ENCODE measurements at places on chromosomes 1 and 21.

DNA sequence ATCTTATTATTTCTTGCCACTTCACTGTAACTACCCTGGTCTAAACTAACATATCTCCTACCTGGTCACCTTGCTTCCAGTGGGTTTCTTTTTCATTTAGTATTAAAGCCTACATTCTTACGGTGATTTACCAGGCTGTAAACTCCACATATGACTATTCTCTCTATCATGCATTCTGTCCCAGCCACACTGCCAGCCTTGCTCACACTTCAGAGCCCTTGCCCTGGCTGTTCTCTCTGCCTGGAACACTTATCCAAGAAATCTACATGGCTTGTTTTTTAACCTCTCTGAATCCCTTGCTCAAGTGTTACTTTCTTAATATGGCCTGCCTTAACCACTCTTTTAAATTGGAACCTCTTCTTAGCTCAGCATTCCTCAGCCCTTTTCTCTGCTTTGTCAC is 212.7 kb downstream of the GPR52 start:
- no peak for DNase-seq

GRCh38 chr1:109637446-109637845 is 17.8 kb downstream of the AMPD2 start:
- no peak for DNase-seq

DNA sequence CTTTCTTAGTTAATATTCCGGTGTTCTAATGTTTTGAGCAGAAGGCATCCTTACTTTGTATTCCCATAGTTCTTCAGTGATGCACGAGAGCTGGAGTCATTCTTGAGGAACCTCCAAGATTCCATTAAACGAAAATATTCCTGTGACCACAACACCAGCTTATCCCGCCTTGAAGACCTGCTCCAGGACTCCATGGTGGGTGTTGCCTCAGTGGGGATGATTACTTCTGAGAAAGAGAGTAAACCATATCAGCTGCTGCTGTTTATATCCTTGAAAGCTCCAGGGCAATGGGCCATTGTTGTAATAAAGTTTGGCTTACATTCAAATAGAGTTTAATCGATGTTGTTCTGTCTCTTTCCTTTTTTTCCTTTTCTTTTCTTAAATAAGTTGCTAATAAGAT is 93.1 kb downstream of the MACF1 start:
- DNase-seq: no peak

- DNase-seq: no peak
Measured at GRCh38 chr1:55064861-55065263, 25.5 kb downstream of the PCSK9 start.

DNA sequence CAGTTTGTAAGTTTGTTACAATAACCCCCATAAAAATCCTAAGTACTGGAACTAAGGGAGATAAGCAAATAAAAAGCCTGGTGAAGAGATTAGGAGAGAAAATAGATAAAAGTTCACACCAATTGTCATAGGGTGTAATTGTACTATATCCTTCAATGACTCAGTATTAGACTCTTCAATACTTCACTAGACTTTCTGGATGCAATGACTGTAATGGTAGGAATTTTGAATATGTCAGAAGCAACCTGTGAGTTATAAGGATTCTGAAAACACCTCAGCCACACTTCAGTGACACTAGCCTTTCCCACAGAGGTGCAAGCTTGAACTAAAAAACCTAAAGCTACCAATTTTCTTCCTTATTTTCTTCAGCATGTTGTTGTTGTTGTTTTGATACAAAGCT is 147.9 kb downstream of the PTGER3 start:
- DNase-seq: no peak

DNA sequence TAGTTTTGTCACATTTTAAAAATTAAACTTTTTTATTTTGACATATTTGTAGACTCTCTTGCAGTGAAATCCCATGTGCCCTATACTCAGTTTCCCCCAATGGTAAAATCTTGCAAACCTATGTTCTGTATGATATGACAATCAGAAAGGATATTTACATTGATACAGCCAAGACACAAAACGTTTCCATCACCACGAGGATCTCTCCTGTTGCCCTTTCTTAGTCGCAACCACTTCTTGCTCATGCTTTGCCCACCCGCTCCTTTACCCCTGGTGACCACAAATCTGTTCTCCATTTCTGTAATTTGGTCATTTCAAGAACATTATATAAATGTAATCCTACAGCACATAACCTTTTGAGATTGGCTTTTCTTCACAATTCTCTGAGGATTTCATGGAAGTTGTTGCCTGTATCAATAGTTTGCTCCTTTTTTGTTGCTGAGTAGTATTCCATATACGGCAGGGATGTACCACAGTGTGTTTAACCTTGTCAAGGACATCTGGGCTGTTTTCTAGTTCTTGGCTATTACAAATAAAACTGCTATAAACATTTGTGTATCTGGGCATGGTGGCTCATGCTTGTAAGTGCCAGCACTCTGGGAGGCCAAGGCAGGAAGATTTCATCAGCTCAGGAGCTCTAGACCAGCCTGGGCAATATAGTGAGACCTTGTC is 14.0 kb upstream of the BATF3 start:
- DNase-seq: no peak

DNA sequence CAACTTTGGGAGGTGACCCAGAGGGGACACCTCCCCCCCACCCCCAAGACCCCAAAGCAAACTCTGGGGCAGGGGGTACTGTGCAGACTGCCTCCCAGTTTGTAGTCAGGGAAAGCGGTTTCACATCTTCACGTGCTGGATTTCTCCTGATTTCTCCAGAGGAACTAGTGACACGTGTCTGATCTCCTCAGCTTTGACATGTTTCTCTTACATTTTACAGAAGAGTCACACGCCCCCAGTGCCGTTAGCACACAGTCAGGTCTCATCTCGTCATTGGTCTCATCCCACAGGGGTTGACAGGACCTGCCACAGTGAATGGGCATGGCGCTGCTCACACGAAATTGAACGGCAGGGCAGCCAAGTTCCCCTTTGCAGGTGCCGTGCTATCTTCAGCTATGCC is 11.8 kb downstream of the PDPN start:
- no peak for DNase-seq

DNA sequence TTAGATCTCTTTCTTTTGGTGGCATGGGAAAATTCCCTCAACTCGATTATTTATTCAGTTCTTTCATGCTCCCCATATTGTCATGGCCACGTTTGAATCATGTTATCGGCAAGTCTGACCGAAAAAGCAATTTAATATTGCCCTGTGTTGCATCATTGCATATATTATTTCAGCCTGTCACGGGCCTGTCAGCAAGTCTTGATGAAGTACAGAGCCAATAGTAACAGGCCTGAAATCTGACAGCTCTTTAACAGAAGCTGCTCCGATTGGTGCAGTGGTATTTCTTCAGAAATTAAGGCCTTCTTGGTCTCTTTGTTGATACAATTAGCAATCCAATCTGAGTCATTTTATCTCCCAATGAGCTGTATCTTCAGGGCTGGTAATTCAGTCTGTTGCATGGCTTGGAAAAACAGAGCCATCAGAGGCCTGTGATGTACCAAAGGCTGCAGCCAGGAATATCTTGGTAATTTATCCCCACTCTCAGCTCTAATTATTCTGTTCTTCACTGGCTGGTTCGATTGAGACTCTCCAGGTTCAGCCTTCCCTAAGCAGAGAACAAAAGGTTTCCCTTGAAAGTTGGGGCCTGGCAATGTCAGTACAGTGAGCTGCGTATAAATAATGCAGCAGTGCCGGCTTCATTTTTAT is 149.5 kb downstream of the FGGY start:
- DNase-seq: no peak

DNA sequence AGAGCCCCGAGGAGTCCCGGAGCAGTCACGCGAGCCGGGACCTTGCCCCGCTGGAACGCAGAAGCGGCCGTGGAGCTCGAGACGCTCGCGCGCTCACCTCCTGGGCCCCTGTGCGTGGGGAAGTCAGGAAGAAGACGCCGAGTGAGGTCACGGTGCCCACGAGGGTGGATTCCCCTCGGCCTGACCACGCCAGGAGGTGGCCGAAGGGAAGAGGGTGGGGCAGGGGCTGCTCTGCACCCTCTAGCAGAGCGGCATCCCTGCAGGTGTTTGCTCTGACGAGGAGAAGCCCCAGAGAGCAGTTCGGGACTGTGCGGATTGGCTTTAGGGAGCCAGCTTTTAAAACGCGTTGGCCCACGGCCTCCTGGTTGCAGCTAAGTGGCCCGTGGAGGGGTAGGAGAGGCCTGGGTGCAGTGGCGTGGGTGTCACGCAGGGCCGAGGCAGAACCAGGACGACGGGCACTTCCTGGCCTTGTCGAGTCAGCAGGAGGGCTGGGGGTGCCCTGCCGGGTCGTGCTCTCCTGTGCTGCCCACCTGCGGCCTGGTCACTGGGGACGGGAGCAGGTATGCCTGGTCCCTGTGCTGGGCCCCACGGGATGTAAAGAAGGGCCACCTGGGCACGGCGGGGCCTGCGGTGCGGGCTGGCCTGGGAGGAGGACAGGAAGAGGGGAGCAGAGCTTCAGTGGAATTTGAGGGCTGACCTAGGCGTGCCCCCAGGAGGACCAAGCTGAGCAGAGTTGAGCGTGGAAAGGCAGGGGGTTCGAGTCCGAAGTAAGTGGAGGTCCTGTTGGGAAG is 1.0 kb downstream of the PDXK start:
- DNase-seq: no peak

DNA sequence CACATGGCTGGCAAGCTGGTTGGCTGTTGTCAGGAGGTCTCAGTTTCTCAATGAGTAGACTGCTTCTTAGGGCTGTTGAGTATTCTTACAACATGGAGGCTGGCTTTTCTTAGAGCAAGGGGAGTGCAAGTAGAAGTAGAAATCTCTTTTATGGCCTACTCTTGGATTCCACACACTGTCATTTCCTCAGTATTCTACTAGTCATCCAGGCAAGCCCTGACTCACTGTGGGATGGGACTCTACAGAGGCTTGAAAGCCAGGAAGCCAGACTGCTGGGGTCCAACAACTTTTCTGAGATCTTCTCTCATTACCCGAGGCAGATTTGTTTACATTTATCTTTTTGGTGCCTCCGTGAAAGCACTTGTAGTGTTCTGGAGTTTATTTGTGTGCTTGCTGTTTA is 196.2 kb upstream of the APP start:
- no peak for DNase-seq

DNA sequence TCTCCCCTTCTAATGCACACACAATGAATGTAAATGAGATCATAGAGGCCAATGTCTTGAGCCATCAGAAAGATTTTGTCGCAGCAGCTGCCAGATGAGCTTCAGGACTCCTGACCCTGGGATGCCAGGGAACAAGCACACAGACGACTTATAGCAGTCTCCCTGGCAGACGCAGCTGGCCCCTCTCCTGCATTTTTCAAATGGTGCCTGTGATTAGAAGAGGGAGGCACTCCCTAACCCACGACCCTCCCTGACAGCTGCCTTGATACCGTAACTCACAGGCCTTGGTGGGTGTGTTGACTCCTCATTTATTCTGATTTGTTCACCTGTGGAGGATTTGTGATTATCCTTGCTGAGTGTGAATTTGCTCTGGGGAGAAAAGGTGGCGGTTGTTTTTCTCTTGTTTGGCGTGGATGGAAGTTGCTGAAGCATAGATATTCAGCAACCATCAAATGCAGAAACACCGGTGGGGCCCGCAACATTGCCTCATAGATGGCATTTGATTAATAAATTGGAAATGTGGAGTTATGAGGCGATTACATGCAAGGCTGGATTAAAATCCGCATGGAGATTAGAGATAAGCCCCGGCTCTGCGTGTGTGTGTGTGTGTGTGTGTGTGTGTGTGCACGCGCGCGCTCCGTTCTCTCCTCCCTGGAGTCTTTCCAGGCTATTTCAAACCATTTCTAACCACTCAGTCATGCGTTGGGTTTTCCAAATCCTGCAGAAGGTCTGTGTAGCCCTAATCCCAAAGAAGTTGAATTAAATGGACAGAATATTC is 2.1 kb upstream of the RD3 start:
- DNase-seq: no peak

GRCh38 chr1:162939035-162939434 is 78.1 kb upstream of the CCDC190 start:
- no peak for DNase-seq

GRCh38 chr1:230103306-230104173 is 36.5 kb downstream of the GALNT2 start:
- DNase-seq: no peak

- no peak for DNase-seq
Measured at GRCh38 chr21:46222436-46223116, 6.0 kb downstream of the LSS start.

DNA sequence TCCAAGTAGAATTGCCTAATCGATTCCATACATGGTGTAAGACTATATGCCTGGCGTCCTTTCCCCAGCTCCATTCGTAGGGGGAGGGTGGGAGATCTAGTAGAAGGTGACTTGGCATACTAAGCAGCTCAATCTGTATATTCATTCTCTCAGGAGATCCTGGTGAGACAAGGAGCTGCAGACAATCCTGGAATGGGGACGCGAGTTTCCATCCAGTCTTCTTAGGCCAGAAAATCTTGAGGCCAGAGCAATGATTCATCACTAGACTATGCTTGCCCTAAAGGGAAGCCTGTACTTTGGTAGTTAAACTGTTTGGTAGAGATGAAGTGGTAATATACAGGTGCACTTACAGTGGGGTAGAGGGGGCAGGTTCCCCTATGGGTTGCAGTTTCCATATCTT is 468.7 kb downstream of the ADGRL2 start:
- no peak for DNase-seq

All from stimulated activated CD8-positive, alpha-beta memory T cell treated with anti-CD3 and anti-CD28 coated beads, Interleukin-2, amount 100 ng/mL, for 48 hours (primary cell).